Endothelial cell of umbilical vein (primary cell): ENCODE measurements at places on chromosomes 4 and X. TPM values are rescaled to one million over a fixed set of nuclear protein-coding genes. Genes with fewer than 3 reads are reported as not detected.
A peak's percentile ranks its signal among the peaks of the same experiment; 100 is the strongest.

The NEUROG2 gene
- total RNA-seq = not detected in 2 replicates

The C4orf46 gene
- total RNA-seq = 19.3 and 19.6 TPM in 2 replicates

The NWD2 gene
- total RNA-seq = not detected in 2 replicates

The SPIN4 gene
- 5.8 and 7.5 TPM in 2 replicates for total RNA-seq

The ITIH6 gene
- total RNA-seq = not detected in 2 replicates

DNA sequence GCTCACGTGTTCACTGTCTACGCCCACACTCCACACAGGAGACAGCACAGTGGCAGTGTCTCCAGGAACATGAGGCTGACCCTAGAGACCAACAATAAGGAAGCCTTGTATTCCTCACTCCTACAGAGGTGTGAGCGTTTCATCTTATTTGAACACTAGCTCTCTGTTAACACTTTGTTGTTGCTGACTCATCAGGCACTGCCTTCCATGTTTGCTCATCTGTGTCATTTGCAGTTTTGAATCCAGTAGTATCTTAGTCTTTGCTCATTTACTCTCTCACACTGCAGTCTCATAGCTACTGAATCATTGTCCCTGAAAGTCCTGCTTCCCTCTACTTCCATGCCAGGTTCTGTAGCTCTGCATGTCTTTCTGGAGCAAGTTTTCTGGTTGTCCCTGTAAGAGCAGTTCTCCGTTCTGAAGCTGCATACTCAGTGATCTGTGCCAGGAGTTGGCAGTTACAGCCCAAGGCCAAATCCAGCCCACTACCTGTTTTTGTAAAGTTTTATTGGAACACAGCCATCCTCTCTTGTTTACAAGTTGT, 80.3 kb upstream of the DCLK2 start:
- no peaks in the 10 kb centered on the region for H3K4me1 ChIP-seq
- DNase-seq = peak; percentile 64
- H3K27ac ChIP-seq = no peak overlapping the region
- H3K36me3 ChIP-seq = no peaks in the 10 kb centered on the region
- H3K4me3 ChIP-seq = no peak overlapping the region

GRCh38 chrX:22760513-22761057, 239.2 kb upstream of the DDX53 start:
- no peak overlapping the region for H3K4me3 ChIP-seq
- H3K4me1 ChIP-seq = no peaks in the 10 kb centered on the region
- no peaks in the 10 kb centered on the region for H3K36me3 ChIP-seq
- H3K27me3 ChIP-seq = no peaks in the 10 kb centered on the region

- DNase-seq = no peak
- H3K27ac ChIP-seq = no peak overlapping the region
- peaks cover 9% of the 10 kb centered on the region for H3K4me1 ChIP-seq
- H3K27me3 ChIP-seq = no peaks in the 10 kb centered on the region
- H3K4me3 ChIP-seq = no peak overlapping the region
Observed at GRCh38 chr4:168524897-168525296, 28.0 kb downstream of the PALLD start.

GRCh38 chr4:107017443-107018343, 18.4 kb downstream of the DKK2 start:
- H3K27me3 ChIP-seq = no peaks in the 10 kb centered on the region
- no peak overlapping the region for H3K4me3 ChIP-seq
- H3K27ac ChIP-seq = no peak overlapping the region
- no peak for DNase-seq
- no peaks in the 10 kb centered on the region for H3K36me3 ChIP-seq
- no peaks in the 10 kb centered on the region for H3K4me1 ChIP-seq

GRCh38 chr4:80266253-80266901, at the start of gene FGF5:
FGF5 (plus strand) TSS chr4:80266664; CDS start chr4:80266825, 161 bp downstream.
- peaks cover 12% of the 10 kb centered on the region for H3K4me1 ChIP-seq
- no peaks in the 10 kb centered on the region for H3K36me3 ChIP-seq
- H3K4me3 ChIP-seq = peak within 1 kb of the TSS; percentile 76
- H3K27ac ChIP-seq = peak within 1 kb of the TSS; percentile 49
- DNase-seq = peak; percentile 38

GRCh38 chrX:136021903-136022302, 36.7 kb downstream of the SLC9A6 start:
- no peaks in the 10 kb centered on the region for H3K36me3 ChIP-seq
- peaks cover 19% of the 10 kb centered on the region for H3K4me1 ChIP-seq
- H3K4me3 ChIP-seq = no peak overlapping the region
- H3K27me3 ChIP-seq = no peaks in the 10 kb centered on the region

- H3K27ac ChIP-seq = no peak overlapping the region
- peaks cover 2% of the 10 kb centered on the region for H3K27me3 ChIP-seq
- H3K36me3 ChIP-seq = no peaks in the 10 kb centered on the region
- H3K4me3 ChIP-seq = no peak overlapping the region
Observed at GRCh38 chr4:47061435-47061834, 30.1 kb downstream of the GABRB1 start.

- peaks cover 4% of the 10 kb centered on the region for H3K36me3 ChIP-seq
- H3K27ac ChIP-seq = no peak overlapping the region
- DNase-seq = no peak
- H3K4me1 ChIP-seq = no peaks in the 10 kb centered on the region
- H3K27me3 ChIP-seq = no peaks in the 10 kb centered on the region
- no peak overlapping the region for H3K4me3 ChIP-seq
Observed at GRCh38 chrX:71453056-71453455, 79.8 kb upstream of the OGT start.

GRCh38 chrX:106954041-106954440, 33.8 kb downstream of the CLDN2 start:
- no peak overlapping the region for H3K27ac ChIP-seq
- no peaks in the 10 kb centered on the region for H3K4me1 ChIP-seq
- no peaks in the 10 kb centered on the region for H3K36me3 ChIP-seq
- no peaks in the 10 kb centered on the region for H3K27me3 ChIP-seq
- no peak for DNase-seq

- no peak overlapping the region for H3K4me3 ChIP-seq
- H3K27ac ChIP-seq = no peak overlapping the region
- DNase-seq = peak; percentile 14
- no peaks in the 10 kb centered on the region for H3K4me1 ChIP-seq
- no peaks in the 10 kb centered on the region for H3K27me3 ChIP-seq
Observed at GRCh38 chr4:5524446-5525299, 183.7 kb downstream of the EVC2 start.

- DNase-seq = peak; percentile 43
- no peaks in the 10 kb centered on the region for H3K36me3 ChIP-seq
- peak overlapping the region; percentile 14 for H3K27ac ChIP-seq
Observed at GRCh38 chr4:5711479-5712184, 631 bp downstream of the EVC start.

DNA sequence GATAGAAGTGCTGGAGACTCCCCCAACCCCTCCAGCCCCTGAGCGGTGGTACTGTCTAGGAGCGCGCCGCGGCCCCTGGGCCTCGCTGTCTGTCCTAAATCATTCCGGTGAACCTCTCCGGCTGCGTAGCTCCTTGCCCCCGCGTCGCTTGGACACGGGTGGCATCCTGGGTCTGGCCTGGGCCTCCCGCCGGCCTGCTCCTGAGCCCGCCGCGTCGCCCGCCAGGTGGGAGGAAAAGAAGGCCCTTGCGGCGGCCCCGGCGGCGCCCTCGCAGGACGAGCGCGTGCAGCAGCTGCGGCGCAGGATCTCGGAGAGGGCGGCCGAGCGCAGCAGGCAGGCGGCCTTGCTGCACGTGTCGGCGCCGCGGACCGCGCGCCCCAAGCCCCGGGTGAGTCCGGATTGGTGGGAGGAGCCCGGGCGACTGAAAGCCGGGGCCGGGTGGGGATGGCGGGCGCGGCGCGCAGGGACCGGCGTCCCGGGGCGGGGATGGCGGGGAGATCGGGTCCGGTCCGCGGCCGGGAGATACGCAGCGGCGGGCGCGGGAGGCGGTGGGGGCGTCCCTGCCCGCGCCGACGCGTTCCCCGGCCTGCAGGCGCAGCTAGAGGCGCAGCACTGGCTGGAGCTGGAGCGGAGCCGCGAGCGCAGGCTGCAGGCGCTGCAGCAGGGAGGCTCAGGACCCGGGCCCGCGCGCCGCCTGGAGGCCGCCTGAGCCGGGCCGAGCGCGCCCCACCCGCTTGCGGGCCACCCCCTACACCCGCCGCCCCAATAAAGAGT, 6.5 kb upstream of the RNF4 start:
- H3K27me3 ChIP-seq = no peaks in the 10 kb centered on the region
- H3K4me1 ChIP-seq = peaks cover 7% of the 10 kb centered on the region
- H3K27ac ChIP-seq = no peak overlapping the region
- H3K36me3 ChIP-seq = no peaks in the 10 kb centered on the region
- H3K4me3 ChIP-seq = peak overlapping the region; percentile 20
- DNase-seq = peak; percentile 75

- H3K27me3 ChIP-seq = no peaks in the 10 kb centered on the region
- no peak for DNase-seq
- no peak overlapping the region for H3K4me3 ChIP-seq
- no peaks in the 10 kb centered on the region for H3K36me3 ChIP-seq
Observed at GRCh38 chr4:154836030-154836429, 55.0 kb downstream of the RBM46 start.

DNA sequence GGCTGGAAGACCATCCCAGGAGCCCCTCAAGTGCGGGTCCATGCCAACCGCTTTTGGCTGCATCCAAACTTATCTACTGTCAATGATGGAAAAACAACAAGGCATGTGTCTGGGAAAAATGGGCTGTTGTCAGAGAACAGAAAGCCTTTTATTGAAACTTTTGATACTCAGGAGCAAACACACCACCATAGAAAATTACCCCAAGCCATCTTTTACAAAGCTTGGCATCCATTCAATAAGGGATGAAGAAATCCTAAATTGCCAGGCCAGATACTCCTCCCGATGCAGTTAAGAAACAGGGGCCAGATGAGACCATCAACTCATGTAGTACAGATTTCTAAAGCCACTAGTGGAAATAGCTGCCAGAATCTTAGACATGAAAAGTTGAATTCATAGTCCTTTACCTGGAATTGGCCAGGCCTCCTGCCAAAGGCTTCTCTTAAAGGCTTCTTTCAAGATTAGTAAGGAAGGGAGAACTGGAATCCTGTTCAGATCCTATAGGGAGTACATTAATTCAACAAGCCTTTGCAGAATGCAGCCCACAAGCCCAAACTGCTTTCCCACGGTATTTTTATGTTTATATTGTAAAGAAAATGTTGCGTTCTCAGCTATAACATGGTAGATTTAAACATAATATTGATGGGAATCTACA, 145.4 kb upstream of the MAP3K15 start:
- H3K27me3 ChIP-seq = no peaks in the 10 kb centered on the region
- H3K27ac ChIP-seq = no peak overlapping the region
- no peaks in the 10 kb centered on the region for H3K4me1 ChIP-seq
- DNase-seq = no peak

- no peaks in the 10 kb centered on the region for H3K36me3 ChIP-seq
- no peaks in the 10 kb centered on the region for H3K27me3 ChIP-seq
- no peaks in the 10 kb centered on the region for H3K4me1 ChIP-seq
- H3K27ac ChIP-seq = no peak overlapping the region
Observed at GRCh38 chrX:84441143-84441542, 61.1 kb downstream of the HDX start.

DNA sequence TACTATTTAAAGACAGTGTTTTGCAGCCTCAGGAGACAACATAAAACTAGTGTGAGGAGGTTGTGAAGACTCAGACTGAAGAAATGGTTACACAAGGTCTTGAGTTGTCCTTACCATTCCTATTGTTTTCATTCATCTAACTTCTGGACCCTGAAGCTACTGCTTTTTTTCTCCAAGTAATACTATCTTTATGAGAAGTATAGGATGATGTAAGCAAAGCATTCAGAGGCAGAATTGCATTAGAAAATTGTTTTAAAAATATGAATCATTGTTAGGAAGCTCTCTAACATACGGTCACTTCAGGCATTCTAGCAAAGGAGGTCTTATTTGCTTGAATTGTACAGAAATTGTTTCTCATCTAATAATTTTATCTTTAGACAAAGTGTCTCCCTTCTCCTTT, 357.8 kb downstream of the TLL1 start:
- no peak overlapping the region for H3K4me3 ChIP-seq
- no peaks in the 10 kb centered on the region for H3K36me3 ChIP-seq
- no peak overlapping the region for H3K27ac ChIP-seq
- H3K4me1 ChIP-seq = no peaks in the 10 kb centered on the region
- H3K27me3 ChIP-seq = no peaks in the 10 kb centered on the region

GRCh38 chrX:106891762-106892460, 11.2 kb downstream of the RIPPLY1 start:
- no peaks in the 10 kb centered on the region for H3K36me3 ChIP-seq
- H3K4me1 ChIP-seq = peaks cover 16% of the 10 kb centered on the region
- no peak overlapping the region for H3K27ac ChIP-seq
- H3K4me3 ChIP-seq = no peak overlapping the region

GRCh38 chrX:77694491-77694890, 91.5 kb downstream of the ATRX start:
- H3K27me3 ChIP-seq = no peaks in the 10 kb centered on the region
- H3K4me3 ChIP-seq = no peak overlapping the region
- H3K27ac ChIP-seq = no peak overlapping the region
- DNase-seq = no peak
- no peaks in the 10 kb centered on the region for H3K36me3 ChIP-seq
- H3K4me1 ChIP-seq = no peaks in the 10 kb centered on the region

- H3K36me3 ChIP-seq = peaks cover 9% of the 10 kb centered on the region
- no peak overlapping the region for H3K4me3 ChIP-seq
- no peak overlapping the region for H3K27ac ChIP-seq
- H3K27me3 ChIP-seq = no peaks in the 10 kb centered on the region
Observed at GRCh38 chr4:145161549-145161948, 18.8 kb downstream of the OTUD4 start.

GRCh38 chr4:27873596-27873995, 1013.0 kb downstream of the STIM2 start:
- no peaks in the 10 kb centered on the region for H3K27me3 ChIP-seq
- no peak overlapping the region for H3K27ac ChIP-seq
- no peaks in the 10 kb centered on the region for H3K4me1 ChIP-seq
- no peak for DNase-seq
- no peak overlapping the region for H3K4me3 ChIP-seq

DNA sequence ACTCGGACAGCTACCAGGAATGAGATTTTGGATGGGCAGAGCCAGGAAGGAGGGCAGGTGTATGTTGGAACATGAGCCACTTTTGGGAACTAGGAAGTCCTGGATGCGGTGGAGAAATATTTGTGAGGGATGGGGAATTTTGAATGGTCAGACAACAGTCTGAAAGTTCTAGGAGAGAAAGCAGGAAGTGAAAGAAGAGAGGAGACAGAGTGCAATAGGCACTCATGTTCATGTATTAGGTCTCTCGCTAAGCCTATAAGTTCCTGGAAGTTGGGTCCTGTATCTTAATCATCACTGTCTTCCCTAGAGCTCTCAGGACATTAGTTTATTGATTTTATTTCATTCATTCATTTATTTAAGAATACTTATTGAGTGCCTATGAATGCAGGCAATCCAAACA, 65.7 kb upstream of the CITED1 start:
- no peaks in the 10 kb centered on the region for H3K36me3 ChIP-seq
- no peak overlapping the region for H3K27ac ChIP-seq
- no peaks in the 10 kb centered on the region for H3K27me3 ChIP-seq
- no peak overlapping the region for H3K4me3 ChIP-seq
- no peak for DNase-seq
